ENCODE measurements at places on chromosomes 11 and 22.

DNA sequence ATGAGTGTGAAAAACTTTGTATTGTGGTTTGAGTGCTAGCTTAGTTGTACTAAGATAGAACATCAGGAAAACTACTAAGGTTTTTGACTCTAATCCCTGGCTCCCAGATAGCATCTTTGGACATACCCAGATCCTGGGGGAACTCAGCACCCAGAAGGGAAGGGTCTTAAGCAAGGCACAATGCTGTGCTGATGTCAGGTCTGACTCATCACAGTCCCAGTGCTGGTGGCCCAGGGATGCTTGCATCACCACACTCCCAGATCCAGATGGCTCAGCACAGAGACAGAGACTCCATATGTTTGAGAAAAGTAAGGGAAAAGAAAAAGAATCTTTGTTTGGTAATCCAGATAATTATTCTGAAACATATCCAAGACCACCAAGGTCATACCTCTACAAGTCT lies 18.3 kb upstream of the OR56A3 start:
- no peak for DNase-seq

DNA sequence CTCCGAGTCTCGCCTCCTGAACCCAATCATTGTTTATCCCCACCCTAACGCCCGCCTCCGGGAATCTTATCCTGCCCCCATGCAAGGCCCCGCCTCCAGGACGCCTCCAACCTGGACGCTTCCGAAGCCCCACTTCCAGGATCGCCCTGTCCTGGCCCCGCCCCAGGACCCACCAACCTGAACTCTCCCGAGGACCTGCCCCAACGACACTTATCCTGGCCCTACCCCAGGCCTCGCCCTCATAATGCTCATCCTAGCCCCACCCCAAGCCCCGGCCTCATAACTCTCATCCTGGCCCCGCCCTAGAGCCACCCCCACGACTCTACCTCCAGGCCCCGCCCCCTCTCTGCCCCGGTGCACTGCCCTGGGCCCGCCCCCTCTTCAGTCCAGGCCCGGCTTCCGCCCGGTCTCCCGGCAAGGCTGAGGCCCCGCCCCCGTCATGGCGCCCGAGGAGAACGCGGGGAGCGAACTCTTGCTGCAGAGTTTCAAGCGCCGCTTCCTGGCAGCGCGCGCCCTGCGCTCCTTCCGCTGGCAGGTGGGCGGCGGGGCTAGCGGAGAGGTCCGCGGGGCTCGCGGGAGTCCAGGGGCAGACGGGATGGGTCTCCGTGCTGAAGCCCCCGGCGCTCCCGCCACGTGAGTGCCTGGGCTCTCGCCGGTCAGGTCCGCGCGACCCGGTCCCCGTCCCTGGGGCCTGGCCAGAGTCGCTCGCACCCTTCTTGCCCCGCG lies 45.7 kb upstream of the DEFB108B start:
- DNase-seq = peak; percentile 88

DNA sequence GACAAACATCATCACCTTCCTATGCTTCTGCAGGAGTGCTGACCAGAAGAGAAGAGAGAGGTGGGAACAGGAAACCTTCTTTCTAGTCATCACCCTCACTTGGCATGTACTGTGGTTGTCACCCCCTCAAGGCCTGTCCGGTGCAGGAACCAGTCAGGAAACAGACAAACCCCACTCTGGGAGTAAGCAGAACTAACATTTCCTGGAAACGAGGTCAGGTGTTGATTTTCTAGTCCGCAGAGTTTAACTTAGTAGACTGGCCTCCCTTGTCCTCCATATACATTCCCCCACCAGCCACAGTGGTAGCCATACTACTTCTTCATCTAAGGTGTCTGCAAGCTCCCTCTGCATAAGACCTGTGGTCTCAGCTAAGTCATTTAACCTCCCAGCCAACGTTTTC lies 80.7 kb upstream of the NCAM1 start:
- DNase-seq = no peak

DNA sequence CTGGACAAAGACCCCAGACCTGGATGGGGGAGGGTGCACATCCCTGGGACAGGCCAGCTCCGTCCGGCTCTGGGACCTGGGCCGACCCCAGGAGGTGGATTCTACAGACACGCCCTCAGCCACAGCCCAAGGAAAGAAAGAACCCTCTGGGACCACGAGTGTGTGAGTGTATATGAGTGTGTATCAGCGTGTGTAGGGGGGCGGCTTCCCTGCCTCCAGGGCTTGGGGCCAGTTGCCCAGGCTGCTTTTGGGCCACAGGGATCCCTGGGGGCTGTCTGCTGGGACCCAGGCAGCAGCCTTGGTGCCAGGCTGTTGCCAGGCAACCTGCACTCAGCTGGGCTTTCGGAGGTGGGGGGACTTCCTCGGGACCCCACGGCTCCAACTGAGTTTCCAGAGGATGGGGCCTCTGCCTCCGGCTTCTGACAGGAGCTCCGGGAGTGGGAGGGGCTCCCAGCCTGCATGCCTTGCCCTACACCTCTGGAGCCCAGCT lies 8.9 kb downstream of the DUSP8 start:
- no peak for DNase-seq

DNA sequence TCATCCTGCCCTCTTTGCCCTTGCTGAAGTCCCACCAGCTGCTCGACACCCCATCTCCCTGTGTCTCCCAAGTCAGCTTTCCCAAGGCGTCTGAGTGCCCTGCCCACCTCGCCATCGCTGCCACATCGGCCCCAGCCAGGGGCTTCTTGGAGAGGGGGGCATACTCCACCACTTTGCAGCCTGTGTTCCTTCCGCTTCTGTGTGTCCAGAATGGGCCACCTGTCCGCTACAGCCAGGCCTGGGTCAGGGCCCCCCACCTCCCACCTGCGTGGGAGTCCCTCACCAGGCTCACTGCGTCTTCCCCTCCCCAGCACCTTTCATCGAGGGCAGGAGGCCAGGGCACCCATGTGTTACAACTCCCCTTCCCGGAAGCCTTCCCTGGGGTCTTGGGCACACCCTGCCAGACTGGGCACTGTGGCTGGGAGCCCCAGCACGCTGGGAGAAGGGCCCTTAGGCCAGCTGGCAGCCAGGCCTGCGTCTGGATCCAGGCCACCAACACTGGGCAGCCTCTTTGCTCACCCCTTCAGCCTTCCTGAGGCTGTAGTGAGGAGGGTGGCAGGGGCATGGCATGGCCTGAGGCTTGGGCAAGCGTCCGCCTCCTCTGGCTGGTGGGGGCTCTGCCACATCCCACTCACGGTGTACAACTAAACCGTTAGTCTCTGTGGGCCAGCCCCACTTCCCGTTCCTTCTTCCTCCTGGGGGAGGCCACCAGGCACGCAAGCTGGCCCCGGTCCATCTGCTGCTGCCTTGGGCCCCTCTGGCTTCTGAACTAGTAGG lies 13.4 kb downstream of the CPT1A start:
- no peak for DNase-seq

DNA sequence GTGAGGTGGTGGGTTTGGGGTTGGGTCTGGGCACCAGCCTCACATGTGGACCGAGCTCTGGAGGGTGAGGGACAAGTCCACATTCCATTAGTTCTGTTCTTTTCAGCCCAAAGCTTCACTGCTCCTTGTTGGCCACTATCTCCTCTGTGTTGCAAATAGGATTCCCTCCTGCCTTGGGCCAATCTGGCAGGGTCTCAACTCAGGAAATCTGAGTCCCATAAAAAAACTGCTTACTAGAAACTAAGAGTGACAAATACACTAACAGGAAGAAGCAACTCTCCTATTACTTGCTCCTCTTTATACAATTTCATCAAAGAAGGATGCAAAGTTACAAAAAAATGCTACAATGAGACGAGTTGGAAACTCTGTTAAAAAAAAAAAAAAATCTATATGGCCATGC lies 66.2 kb upstream of the CSNK1E start:
- no peak for DNase-seq

DNA sequence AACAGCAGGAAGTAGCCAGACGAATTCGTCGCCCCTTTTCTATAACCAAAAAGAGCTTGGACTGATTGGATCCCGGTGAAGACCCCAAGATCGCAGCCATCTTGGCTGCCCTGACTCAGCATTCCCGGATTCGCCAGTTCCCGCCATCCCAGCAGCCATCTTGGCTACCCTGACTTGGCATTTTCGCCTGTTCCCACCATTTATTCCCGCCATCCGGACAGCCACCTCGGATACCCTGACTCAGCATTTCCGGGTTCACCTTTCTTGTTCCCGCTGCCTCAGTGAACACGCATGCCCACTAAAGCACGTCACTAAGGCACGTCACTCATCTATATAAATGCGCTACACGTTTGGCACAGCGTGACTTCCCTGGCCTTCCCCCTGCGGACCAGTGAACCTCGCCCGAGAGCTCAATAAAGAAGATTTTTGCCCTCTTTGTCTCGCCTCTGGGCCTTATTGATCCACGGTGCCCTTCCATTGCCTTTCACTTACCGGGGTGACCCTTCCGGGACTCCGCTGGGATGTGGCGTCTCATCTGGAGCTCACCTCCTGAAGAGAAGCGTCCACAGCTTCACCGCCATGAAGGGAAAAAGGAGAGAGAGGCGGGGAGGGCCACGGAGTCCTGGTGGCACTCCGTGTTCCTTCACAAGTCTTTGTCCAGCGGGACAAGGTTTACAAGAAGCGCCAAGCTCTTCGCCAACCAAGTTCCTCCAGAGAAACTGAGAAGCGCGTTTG lies 4.0 kb upstream of the OR56A3 start:
- no peak for DNase-seq

- DNase-seq = no peak
These were observed 4.9 kb downstream of the MRPL48 start for GRCh38 chr11:73792584-73792983.

DNA sequence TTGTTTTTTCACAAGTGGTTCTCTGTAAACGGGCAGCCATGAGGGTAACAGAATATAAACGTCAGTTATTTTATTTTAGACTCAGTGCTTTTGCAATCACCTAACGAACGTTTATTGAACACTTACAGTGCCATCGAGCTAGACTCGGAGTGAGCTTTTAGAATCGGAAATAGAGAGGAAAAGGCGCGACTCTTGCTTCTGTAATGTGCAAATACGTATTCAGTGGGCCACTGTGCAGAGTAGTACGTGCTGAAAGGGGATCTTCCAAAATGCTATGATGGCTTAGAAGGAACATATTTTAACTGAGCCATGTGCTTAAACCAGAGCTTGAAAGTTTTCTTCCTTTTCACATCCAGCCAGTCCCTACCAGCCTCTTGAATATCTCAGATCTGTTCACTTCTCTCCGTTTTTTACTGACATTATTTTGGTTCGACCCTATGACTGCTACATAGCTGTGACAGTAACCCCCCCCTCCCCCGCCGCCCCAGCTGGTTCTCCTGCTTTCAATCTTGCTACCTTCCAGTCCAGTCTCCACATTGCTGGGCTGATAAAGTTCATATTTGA lies 468 bp downstream of the DDIAS start:
- no peak for DNase-seq

DNA sequence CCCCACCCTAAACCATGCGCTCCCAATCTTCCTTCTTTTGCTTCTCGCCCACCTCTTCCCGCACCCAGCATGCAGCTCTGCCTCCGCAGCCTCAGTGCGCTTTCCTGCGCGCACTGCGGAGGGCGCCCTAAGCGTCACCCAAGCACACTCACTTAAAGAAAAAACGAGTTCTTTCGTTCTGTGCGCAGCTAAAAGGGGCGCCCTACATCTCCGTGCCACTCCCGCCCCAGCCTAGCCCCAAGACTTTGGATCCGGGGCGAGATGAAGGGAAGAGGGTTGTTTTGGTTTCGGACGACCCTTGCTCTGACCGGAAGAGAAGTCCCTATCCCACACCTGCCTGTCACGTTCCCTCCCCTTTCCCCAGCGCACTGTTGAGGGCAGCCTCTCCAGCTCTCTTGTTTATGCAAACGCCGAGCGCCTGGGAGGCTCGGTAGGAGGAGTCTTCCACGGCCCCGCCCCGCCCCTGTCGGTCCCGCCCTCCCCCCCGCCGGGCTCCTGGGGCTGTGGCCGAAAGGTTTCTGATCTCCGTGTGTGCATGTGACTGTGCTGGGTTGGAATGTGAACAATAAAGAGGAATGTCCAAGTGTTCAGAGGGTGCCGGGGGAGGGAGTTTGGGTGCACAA lies 5.3 kb downstream of the VSIG2 start:
- DNase-seq = peak; percentile 95

DNA sequence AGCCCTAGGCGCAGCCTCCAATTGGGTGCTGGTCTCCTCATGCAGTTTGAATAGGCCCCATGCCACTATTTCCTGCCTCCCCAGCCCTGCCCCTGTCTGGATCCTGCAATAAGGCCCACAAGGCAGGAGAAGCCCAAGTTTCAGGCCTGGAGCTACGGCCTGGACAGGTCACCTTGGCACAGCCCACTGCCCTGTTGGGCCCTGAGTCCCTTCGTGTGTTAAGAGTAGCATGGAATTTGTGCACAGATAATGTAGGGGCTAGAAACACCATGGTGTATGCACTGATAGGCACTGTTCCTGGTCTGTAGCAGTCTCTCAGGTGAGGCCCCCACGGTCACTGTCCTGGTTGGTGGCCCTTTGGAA lies 20.1 kb downstream of the CDC45 start:
- no peak for DNase-seq

DNA sequence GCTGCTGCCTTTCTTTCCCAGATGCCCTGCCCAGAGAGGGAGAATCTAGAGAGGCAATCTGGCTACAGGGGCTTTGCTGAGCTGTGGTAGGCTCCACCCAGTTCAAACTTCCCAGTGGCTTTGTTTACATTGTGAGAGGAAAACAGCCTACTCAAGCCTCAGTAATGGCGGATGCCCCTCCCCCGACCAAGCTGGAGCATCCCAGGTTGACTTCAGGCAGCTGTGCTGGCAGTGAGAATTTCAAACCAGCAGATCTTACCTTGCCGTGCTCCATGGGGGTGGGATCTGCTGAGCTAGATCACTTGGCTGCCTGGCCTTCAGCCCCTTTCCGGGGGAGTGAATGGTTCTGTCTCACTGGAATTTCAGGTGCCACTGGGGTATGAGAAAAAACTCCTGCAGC lies 12.2 kb downstream of the BDNF start:
- DNase-seq = no peak

DNA sequence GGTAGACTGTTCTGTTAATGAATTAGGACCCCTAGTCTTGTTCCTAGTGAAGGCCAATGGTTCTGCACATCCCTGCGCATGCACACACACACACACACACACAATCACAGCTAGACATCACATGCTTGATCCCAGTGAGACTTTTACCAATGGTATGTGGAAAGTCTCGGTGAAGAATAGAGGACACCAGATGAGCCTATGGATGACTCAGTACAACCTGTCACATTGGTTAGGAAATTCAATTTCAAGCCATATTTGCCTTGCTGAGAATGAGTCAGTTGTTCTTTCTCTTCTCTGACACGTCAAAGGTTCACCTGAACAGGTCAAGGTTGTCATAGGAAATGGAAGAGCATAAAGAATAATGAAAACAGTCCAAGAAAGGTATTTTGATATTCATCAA lies 122.0 kb downstream of the SLC17A6 start:
- no peak for DNase-seq
